ENCODE measurements at places on chromosomes 4 and X.

DNA sequence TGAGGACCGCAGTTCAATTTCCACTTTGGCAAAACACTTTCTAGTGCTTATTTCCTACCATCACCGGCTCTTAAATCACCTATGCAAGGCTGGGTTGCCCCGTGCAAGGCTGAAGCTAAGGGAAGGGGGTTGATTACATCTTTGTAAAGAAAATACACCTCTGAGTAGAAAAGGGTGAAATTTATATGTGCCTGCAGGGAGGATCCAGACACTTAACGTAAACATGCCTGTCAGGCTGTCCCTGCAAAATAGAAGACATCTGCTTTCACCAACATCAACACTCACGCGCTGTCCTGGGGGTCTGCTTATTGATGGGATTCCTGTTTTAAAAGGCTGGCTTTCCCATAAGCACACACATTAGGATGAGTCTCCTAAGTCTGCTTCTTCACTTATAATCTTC, 92.0 kb downstream of the PRKX start:
- DNase-seq: no peak

DNA sequence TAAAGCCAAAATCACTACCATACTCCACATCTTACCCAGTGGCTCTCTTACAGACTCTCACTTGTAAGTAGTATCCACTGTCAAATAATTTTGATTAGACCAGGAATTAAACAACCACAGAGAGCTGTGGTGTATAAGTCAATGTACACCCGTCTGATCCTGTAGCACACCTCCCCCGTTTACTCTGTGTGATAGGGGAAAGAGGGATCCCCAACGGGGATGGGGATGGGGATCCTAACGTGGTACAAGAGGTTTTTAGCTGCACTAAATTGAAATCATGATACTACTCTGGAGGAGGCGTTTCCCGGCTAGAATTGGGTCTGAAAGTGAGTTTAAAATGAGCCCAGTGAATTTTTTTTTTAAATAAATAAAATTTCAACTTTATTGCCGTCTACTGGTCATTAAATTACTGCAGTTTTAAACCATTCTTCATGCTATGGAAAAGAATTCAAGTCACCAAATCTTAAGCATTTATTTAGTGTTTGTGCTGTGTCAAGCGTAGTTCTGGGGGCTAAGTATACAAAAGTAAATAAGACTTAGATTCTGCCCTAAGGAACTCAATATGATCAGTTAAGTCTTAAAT, 76.6 kb downstream of the INTS12 start:
- no peak for DNase-seq

GRCh38 chrX:44742480-44743155, 101.2 kb upstream of the DUSP21 start:
- no peak for DNase-seq

GRCh38 chr4:54254116-54254914, 25.2 kb downstream of the PDGFRA start:
- no peak for DNase-seq

DNA sequence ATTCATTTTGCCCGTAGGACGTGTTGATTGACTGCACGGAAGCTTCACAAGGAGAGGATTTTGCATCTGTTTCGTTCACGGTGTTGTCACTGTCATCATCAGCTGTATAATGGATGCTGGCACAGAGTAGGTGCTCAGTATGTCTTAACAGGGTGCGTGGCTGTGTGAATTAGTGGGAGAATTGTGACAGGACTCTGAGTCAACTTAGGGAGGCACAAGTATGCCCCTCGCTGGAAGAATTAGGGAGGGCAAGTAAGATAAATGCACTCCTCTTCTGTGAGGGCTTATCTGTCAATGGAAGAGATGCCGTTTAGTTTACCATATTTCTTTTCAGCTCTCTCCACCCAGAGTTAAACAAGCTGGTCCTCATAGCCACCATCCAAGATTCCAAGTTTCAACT, 107.2 kb downstream of the TRIML1 start:
- DNase-seq: no peak

Measured in activated T-helper 9 cell treated with anti-CD3 and anti-CD28 coated beads, Interleukin-2, amount 50 U/mL, for 16 hours (primary cell).